ENCODE measurements at places on chromosomes 12 and 14.
A peak's percentile ranks its signal among the peaks of the same experiment; 100 is the strongest.

GRCh38 chr12:26831951-26832821 is 808 bp downstream of the ITPR2 start:
- peak; percentile 77 for DNase-seq

DNA sequence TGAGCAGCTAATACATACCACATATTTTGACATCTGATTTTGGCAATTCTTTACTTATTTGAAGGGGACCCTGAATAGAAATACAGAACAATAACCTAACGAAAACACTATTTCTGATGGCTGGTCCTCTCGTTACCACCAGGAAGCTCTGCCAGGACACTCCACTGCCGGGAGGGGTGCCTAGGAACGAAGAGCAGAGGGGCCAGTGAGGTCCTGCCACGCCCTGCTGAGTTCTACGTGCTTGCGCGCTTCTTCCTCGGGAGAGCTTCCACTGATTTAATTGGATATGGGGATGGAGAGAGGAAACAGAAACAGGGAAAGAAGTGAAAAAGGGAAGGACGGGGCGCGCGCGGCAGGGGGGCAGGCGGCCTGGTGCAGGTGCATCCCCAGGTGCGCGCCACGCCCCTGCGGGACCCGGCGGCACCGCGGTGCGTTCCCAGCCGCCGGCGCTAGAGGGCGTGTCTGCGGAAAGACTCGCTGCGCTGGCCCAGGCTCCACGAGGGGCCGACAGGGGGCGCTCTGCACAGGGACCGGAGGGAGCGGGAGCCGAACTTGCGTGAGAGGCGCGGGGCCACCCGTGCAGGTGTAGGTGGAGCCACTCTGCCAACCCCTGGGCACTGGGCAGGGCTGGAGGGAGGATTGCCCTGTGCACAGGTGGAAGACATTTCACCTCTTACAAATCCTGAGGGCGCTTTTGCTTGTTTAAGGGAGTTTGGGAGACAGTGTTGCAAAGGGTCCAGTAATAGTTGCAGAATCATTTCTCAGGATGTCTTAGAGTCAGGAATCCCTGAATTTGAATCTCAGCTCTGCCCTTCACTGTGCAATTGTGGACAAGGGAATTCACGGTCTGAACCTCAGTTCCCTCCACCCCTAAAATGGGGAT is 986.3 kb upstream of the TMEM132C start:
- DNase-seq = peak; percentile 39

DNA sequence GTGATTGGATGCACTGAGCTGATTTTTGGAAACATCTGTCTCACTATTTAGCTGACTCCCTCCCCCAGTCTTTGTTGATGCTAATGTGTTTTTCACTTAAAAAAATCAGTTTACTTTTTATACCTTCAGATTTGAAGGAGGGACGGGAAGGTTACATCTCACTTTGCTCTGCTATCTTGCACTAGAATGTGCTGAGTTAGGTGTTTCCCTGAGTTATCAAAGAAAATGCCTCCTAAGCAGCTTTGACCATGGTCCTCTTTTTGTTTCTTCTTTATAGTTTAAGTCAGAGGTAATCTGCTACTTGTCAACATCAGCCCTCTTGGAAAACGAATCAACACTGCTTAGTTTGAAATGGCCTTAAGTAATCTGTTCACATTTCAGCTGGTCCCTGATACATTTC is 222.0 kb downstream of the TMEM132D start:
- DNase-seq = no peak

GRCh38 chr12:29783773-29784666 is at the start of gene TMTC1:
TSS of gene TMTC1 (minus strand) at chr12:29783942. CDS start at chr12:29783751, 191 bp downstream.
- DNase-seq = peak; percentile 61

- no peak for DNase-seq
These were observed 14.2 kb downstream of the ACSS3 start for GRCh38 chr12:81092053-81092452.

- no peak for DNase-seq
These were observed 53.9 kb downstream of the WNK1 start for GRCh38 chr12:806200-806791.

DNA sequence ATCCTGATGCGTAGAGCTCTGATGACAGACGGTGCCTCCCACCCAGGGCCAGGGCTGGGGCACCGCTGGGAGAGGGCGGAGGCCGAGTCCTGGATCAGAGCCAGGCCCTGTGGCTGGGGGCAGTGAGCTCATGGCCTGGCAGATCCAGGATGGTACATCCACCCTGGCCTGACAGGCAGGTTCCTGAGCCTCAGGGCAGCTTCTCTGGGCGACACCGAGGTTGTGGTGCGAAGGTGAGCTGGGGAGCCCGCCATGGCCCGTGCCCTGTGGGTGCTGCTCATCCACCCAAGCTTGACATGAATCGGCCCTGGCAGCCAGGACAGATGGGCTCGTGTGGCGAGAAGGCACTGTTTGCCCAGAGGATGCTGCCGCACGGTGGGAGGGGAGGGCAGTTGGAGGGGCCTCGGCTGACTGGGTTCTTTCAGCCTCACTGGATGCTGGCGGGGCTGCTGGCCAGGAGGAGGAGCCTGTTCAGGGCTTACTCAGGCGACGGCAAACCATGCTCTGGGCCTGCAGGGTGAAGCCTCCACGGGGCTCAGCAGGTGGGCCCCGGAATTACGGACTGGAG is 16.6 kb downstream of the LRTM2 start:
- no peak for DNase-seq

DNA sequence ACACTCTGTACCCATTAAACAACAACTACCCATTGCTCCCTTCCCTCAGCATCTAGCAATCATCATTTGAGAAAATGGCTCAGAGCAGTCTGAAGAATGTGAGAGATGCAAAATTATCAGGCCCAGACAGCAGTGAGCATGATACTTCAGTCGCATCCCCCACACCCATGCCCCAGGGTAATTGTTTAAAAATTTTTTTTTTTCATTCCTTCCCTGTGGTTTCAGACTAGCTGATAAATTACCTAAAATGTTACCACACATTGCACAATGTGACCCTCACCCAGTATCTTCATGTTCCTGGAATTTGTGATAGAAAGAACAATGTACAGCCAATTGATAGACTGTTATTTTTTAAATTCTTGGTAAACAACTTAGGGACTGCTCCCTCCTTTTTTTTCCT is 11.3 kb upstream of the USP15 start:
- DNase-seq = peak; percentile 19

GRCh38 chr14:24179294-24179960 is 7.5 kb downstream of the REC8 start:
- no peak for DNase-seq

DNA sequence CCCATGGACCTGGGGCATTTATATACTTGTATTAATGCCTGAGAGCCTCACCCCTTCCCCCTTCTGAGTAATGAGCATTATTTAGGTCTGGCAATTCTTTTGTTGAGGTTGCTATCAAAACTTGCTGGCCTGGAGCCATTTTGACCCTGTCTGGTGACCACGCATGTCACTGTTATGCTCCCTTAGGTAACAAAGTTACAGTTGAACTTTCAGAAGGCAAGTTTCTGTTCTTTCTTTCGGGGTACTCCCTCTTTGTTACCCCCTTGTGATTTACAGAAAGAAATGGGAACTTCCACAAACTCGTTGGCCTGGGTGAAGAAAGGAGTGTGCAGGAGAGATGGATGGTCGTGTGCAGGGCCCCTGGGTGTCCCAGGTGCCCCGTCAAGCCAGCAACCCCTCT is 305.4 kb downstream of the DPF3 start:
- no peak for DNase-seq

DNA sequence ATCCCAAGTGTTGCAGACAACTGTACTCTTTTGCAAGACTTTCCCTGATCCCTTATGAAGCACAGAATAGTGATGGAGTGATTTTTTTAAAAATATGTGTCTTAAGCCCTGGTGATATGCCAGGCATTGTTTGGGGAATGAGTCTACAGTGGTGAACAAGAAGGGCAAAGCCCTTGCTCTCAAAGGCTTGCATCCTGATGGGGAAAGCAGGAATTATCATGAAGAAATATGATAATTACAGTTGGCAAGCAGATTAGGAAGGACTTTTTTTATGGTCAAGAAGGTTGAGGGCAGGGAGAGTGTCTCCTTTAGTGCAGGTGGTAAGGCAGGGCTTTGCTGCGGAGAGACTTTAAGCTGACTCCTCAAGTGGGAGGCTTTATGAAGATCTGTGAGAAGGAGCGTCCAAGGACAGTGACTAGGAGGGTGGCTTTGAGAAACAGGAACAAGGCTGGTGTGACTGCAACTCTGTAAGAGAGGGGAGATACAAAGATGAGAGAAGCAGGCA is 100.2 kb downstream of the SYNE2 start:
- DNase-seq = no peak

DNA sequence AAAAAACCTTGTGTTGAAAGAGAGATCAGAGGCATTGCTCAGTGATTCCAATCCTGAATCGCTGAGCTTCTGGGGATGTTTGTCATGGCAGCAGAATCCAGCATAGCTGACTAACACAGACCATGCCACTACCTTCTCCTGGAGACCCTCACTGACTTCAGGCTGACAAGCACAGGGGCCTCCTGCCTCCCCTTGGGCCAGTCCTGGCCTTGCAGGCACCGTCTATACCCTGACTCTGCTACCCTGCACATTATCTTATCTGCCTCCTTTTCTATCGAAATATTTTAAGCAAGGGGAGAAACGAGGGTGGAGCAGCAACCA is 139.8 kb downstream of the KIF26A start:
- DNase-seq = no peak

DNA sequence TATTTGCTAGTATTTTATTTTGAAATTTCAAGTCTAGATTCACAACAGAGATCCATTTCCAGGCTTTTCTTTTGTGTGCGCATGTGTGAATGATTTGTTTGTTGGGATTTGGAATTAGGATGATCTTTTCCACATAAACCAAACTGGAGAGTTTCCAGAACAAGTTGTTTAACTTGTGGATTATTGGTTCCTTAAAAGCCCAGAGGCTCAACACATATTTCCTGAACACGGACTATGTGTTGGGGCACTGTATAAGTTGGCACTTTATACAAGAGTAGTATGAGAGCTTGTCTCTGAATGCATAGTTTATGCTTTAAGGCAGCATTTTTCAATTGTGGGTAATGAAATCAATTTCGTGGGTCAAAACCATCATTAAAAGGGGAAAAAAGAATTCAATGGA is 67.3 kb upstream of the FUT8 start:
- no peak for DNase-seq

GRCh38 chr12:52235822-52236361 is 2.8 kb downstream of the KRT7 start:
- DNase-seq = peak; percentile 51

- DNase-seq = peak; percentile 77
These were observed 75.8 kb upstream of the CCDC91 start for GRCh38 chr12:28114488-28114887.

- peak; percentile 71 for DNase-seq
These were observed 200.3 kb upstream of the NPAS3 start for GRCh38 chr14:32738206-32738871.

DNA sequence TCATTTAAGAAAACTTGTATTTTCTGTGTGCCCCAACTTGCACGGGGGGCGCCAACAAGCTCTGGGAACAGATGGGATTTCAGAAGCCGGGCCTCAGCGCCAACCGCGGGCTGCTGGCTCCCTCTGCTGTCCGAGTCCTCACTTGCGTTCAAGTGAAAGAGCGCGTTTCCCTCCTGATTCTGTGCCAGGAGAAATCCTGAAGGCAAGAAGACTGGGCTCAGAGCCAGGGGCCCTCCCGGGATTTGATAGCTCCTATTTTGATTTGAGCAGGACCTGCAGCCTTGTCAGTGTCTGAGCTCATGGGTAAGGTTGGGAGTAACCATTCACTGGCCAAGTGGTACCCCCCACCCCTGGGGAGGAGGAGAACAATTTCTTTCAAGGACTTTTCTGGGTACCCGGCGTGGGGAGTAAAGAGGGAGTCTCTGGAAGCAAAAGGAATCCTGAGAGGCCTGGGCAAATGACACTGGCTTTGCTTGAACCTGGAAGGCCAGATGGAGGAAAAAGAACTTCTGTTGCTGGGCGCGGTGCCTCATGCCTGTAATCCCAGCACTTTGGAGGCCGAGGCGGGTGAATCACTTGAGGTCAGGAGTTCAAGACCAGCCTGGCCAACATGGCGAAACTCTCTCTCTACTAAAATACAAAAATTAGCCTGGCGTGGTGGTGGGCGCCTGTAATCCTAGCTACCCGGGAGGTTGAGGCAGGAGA is 179.0 kb upstream of the RGS6 start:
- DNase-seq = peak; percentile 68

DNA sequence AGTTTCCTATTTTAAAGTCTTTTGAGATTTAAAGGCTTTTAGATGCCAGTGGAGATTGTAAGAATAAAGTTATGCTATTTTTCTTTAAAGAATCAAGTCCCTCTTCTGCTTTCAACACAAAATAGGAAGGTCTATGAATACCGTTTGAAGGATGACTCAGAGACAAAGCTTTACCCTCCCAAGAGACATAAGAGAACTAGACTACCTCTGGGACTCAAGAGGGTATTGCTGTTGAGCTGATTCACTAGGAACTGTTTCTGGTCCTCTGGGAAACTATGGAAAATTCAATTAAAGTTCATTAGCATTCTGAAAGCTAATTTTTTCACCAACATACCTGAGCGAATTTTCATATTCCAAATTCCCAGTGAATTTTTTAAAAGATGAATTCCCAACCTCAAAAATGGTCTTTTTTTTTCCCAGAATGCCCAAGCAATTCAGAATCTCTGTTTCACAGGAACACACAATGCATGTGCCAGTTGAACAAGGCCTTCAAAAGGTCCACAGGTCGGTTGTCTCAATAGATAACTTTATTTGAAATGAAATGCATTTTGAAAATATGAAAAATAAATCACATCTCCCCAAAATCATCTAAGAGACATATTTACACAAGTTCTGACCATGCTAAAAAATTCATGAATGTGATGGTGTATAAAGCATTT is 6.5 kb downstream of the PHLDA1 start:
- DNase-seq = peak; percentile 77

DNA sequence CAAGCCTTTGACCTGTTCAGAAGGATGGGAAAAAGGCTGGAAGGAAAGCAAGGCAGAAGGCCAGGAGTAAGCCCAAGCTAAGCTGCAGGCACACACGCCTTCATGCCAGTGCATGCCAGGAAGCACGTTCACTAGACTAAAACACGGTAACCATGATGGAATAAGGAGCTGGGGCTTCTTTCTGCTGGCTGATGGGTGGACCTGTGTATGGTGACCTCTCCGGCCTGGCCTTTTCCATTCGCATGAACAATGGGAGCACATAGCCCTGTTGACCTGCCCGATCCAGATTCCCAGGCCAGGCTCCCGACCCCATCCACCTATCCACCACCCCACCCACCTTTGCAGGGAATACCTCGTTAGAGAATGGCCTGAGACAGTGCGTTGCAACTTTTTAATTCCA is 22.8 kb downstream of the VSX2 start:
- no peak for DNase-seq

DNA sequence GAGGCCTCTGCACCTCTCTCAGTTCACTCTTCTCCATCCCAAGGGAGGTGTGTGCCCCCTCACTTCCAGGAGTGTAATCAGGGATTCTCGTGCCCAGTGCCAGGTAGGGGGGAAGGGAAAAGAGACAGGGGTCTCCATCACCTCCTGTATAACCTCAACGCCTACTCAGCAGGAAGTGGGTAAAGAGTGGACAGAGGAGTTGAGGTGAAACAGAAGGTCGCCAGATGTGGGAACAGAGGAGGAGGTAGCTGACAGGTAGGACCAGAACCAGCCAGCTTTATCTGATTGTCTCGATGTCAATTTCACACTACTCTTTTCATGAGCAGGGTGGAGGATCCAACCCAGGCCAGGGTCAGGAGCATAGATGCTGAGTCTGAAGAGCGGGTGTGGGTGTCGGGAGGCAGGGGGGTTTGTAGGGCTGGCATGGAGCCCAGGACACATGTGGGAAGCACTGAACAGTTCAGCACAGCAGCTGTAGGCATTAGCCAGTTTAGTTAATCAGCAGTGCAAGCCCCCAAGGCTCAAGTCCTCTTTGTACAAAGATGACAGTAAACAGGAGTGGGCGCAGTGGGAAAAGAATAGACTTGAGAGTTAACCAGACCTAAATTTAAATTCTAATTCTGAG is 213.5 kb downstream of the PELI2 start:
- DNase-seq = no peak

Data from mammary epithelial cell (primary cell).